ENCODE measurements at places on chromosomes 7 and 10. TPM values are rescaled to one million over a fixed set of nuclear protein-coding genes. Genes with fewer than 3 reads are reported as not detected.

The CARD11 gene
- under 0.01 TPM for total RNA-seq

The UTF1 gene
- not detected for total RNA-seq

The CHAT gene
- 0.63 TPM for total RNA-seq

The PGAM2 gene
- 2.5 TPM for total RNA-seq

The CNNM2 gene
- 17.2 TPM for total RNA-seq

The DENND2A gene
- total RNA-seq: 29.4 TPM

The TRPV6 gene
- total RNA-seq: 0.94 TPM

The PSD gene
- total RNA-seq: 124 TPM

The ZNF33A gene
- total RNA-seq: 95.2 TPM

The TAF3 gene
- total RNA-seq: 5.9 TPM
